ENCODE measurements at places on chromosomes 11 and 22.

GRCh38 chr22:44786610-44787009 is 34.2 kb downstream of the ARHGAP8 start:
- DNase-seq = no peak

DNA sequence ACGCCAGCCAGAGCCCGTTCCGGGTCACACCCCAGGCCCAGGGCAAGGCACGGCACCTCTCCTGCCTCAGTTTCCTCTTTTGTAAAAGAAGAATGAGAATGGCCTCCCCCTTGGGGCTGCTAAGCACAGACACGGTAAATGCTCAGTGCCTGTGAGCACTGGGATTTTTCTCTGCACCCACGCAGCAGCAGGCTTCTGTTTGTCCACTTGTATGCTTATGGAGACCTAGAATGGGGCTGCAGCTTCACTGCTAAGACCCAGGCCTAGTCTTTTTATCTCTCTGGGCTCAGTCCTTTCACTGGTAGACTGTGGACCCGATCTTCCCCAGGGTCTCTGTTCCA is 1327.9 kb downstream of the TBC1D22A start:
- no peak for DNase-seq

GRCh38 chr11:16958833-16959232 is 55.4 kb downstream of the PLEKHA7 start:
- DNase-seq = no peak

DNA sequence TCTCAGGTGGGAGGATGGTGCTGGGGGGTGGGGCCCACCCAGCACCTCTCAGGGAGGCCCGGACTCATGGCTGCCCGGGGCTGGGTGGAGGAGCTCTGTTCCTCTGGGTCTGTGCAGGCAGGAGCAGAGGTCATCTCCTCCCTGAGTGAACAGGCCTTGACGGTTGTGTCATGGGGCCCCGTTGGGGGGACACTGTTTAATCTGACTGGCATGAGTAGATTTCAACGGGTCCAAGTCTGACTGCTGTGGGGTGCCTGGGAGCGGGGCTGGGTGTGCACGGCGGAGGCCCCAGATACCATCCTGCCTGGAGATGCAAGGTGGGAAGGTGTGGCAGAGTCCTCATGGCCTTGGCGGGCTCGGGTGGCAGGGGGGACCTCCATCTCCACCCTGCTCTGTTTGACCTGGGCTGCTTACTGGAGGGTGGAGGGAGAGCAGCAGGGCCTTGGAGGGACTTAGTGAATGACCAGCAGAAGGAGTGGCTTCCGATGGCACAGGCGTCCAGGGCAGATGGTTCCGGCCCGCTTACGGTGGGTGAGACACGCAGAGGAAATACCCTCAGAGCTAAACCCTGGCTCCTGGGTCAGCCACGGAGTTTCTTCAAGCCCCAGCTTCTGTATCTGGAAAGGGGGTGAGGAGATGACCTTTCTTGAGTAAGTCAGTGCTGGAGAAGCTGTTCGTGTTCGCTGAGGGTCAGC is 48.7 kb downstream of the SMIM38 start:
- DNase-seq = no peak

DNA sequence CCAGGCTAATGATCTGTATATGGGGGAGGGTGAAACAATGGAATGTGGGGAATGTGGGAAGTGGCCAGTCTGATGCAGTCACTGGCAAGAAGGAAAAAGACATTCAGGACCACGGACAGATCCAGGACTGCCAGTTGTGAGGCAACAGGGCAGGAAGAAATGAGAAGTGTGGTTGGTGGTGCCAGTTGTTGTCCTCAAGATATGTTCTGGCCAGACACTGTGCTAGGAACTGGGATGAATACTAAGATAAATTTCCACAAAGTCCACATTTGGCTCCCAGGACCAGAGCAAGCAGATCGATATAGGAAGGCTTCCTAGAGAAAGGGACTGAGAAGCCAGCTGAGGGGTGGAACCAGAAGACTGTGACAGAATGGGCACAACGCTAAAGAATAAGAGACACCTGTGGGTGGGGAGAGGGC is 6.8 kb upstream of the TPBGL start:
- DNase-seq = no peak

DNA sequence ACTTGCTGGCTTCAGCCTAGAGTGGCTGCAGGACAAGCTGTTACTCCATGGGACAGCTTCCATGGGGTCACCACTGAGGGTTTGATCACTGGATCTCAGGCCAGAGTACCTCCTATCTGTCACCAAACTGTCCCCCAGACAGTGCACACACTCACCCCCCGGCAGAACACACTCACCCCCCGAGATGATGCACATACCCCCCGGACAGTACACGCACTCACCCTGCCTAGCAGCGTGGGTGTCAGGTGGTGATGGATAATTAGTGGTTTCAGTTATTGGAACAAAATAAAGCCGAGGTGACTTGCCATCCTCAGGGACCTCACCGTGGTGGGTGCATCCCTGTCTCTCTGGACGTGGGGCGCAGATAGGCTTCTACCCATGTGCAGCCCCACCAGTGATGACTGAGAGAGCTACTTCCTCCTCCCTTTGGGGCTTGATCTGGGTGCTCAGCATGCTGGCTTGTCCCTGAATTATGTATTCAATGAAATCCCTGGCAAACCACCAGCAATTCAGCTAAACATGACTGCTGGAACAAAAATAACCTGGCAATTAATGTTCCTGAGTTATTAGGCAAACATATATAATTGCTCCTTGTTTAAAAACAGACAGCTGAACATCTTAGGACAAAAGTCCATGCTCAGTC is 18.9 kb downstream of the TANGO2 start:
- DNase-seq = no peak

GRCh38 chr11:103537904-103538502 is 428.8 kb downstream of the DYNC2H1 start:
- DNase-seq = no peak

DNA sequence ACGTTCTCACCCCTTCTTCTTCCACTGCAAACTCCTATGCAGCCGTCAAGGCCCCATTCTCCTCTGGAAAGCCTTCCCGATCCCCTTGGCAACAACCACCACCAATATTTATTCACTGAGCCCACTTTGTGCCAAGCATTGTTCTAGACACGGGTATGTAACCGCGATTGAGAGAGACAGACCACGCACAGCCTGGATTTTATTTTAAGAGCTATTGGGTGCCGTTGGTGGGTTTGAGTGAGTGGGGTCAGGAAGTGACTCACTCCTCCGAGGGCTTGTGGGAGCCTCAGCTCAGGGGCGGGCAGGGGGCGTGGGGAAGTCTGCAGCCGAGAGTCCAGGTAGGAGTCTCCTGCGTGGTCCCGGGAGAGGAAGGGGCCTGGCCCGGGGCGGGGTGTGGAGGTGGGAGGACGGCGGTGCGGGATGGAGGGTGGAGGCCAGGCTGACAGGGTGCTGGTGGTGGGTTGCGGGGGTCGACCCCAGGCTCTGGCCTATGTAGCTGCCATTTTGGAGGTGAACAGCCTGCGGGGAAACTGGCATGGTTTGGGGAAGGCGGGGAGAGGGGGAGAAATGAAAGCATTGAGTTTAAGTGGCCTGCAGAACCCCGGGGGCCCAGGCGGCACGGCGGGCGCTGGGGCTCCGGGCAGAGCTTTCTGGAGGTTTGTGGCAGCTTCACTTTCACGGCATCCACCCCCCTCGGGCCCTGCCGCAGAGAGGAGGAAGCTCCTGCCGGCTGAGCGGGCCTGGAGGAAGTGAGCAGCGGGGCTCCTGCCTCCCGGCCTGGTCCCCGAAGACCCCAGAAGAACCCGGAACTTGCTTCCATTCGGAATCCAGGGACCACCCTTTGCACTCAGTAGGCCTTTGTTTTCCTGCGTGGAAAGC is 547 bp downstream of the PARVG start:
- DNase-seq = no peak

- no peak for DNase-seq
Measured at GRCh38 chr11:2885017-2885677, 428 bp downstream of the CDKN1C start.

DNA sequence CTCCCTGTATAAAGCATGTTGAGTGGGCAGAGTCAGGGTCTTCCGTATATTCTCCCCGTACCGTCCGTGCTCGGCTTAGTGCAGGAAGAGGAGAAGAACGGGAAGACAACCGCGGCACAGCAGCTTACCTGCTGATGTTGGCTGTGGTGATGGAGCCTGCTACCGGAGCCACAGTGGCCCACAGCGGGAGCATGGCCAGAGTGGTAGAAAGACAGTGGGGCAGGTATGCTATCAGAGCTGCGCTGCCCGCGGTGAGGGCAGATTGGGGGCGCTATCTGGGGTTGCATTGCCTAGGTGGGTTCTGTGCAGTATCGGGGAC is 120.7 kb upstream of the VPREB1 start:
- no peak for DNase-seq

DNA sequence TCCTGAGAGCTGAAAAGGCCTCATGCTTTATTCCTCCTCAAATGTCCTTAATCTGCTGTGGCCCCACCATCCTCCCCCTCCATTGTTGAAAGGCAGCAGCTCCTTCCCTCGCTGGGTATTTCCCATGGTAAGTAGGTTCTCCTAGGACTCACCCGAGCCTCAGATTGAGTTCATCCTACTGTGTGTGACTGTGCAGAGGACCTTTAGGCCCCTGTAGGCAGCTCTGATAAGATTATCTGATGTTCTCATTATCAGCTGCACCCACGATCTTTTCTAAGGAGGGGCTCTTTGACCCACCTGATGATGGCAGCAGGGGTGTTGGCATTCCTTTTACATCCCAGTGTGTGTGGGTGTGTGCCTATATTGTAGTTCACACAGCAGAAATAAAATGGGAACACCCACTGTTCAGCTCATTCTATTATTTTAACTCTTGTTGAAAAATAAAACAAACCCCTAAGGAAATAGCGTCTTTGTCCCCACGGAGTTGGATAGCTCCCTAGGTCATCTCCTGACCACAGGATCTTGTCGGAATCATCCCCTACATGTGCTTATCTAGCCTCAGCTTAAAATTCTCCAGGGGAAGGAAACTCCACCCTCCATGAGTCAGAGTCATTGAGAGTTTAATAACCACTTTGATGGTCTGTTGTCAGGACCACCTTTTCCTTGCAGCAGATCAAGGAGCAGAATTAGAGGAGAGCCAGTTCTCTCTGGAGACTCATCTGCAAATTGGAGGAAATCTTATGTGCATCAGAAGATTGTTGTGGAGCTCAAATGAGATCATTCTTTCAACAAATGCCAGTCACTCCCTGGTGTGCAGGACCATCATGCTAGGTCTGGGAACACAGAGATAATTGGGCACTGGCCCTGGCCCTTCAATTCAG is 19.3 kb downstream of the ENDOD1 start:
- no peak for DNase-seq

DNA sequence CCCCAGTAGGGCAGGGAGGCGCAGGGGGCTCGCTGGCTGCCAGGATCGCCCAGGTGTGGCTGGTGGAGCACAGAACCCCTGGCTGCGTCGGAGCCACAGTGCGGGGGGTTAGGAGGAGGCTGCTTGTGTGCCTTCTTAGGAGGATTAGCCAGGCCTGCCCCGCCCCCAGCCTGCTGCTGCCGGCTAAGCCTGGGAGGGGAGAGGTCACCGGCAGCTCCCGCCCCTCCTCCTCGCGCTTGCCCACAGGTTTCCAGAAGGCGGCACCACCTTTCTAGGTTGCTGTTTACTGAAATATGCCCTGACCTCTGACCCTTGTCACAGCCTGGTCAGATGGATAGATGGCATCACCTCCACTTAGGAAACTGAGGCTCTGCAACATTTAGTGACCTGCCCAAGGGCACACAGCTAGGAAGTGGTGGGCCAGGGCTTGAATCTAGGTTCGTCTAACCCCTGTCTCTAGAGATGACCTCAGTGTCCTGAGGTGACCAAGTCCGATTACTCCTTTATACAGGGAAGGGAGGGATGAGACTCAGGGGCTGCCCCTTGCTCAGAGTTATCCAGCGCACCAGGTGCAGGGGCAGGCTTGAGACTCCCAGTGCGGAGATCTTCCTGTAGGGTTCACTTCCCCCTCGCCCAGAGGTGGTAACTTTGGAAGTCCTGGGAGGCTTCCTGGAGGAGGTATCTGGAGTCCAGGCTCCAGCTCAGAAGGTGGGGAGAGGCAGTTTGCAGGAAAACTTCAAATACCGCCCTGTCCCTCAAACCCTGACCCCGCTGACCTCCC is 44.0 kb downstream of the MYO7A start:
- DNase-seq = no peak

DNA sequence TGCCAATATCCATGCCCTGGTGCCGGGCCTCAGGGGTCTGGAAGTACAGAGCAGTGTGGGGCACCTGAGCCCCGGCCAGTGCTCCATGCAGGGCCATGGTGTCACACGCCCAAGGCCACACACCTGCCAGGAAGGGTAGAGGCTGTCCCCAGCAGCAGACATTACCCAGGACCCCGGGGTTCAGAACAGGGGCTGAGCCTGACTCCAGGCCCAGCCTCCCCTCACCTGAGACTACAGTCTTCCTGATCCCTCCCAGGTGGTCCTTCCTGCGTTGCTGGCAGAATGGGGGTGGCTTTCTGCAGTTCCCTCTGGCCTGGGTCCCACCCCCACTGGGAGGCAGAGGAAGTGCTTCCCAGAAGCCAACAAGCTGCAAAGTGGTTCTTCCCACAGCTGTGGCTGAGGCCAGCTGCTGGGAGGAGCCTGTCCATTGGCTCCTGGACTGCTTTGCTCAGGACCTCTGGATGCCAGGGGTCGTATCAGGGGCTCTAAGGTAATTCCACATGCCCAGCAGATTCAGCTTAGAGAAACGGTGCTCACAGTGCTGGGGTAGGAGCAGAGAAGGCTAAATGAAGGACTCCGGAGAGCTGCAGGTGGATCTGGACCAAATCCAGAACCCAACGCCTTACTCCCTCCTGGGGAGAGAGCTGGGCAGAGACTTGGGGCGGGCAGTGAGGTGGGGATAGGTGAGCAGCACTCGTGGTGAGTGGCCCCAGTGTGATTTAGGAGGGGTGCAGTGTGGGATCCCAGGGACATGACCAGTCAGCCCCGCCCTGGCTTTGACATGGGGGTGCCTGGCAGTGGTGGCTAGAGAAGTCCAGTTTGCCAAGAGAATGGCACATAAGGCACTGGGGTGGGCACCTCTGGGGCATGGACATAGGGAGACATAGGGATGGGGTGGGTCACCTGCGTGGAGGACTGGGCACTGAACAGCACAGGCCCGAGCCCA is 12.6 kb downstream of the TCIRG1 start:
- DNase-seq = no peak

GRCh38 chr11:73218106-73218829 is at the start of gene P2RY2:
TSS of gene P2RY2 (plus strand) at chr11:73218281. CDS start at chr11:73234160, 15,879 bp downstream.
- no peak for DNase-seq

DNA sequence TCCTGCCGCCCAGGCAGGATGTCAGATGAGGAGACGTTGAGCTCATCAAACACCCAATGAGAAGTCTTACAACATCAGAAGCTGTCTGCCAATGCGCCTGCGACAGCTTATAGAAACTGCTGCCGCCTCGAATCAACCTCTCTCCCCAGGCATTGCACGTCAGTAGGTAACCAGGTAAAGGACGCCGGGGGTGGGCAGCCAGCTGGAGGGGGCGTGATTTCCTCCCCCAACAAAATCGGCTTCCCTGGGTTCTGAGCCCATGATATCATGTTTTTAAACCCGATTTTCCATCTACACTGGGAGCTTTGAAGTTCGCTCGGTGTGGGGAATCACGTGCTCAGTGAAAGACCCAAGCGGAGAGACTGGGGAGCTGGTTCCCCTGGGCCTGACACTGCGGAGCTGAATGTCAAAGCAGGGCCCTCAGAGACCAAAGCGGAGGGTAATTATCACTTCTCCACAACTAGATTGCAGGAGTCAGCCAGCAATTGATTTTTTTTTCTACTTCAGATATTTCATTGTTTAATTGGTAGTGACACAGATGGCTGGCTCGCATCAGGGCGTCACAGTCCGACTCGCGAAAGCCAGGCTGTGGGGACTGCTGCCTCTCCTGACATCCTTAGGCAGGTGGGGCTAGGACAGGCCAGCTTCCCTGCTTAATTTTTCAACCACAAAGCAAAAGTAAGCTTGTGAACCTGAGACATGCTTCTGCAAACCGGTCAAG is 15.4 kb downstream of the FAM83F start:
- no peak for DNase-seq

GRCh38 chr11:122033193-122033592 is 82.8 kb downstream of the BLID start:
- DNase-seq = no peak

All from AG04449 (cell line).